ENCODE measurements at places on chromosomes 1 and 21. TPM values are rescaled to one million over a fixed set of nuclear protein-coding genes. Genes with fewer than 3 reads are reported as not detected.
A peak's percentile ranks its signal among the peaks of the same experiment; 100 is the strongest.

- no peak for DNase-seq
These were observed 34.0 kb upstream of the ADGRL4 start for GRCh38 chr1:79040424-79041082.

- no peak for DNase-seq
These were observed 1.1 kb upstream of the ADIPOR1 start for GRCh38 chr1:202959276-202959620.

DNA sequence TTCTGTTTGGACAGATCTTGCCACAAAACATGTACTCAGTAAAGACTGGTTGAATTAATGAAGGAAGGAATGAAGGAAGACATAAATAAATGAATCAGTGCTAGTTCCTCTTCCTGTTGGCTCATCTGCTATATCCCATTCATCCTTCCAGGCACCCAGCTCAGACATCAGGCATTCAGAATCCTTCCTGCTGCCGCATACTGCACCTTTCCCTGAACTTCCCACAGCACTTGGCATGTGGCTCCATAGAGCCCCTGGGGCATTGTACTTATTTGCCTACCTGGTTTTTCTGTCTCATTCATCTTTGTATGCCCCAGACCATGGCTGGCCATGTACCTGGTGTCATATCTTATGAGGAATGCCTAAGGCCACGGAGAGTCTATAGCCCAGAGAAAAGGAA is 34.4 kb upstream of the ZNF648 start:
- no peak for DNase-seq

DNA sequence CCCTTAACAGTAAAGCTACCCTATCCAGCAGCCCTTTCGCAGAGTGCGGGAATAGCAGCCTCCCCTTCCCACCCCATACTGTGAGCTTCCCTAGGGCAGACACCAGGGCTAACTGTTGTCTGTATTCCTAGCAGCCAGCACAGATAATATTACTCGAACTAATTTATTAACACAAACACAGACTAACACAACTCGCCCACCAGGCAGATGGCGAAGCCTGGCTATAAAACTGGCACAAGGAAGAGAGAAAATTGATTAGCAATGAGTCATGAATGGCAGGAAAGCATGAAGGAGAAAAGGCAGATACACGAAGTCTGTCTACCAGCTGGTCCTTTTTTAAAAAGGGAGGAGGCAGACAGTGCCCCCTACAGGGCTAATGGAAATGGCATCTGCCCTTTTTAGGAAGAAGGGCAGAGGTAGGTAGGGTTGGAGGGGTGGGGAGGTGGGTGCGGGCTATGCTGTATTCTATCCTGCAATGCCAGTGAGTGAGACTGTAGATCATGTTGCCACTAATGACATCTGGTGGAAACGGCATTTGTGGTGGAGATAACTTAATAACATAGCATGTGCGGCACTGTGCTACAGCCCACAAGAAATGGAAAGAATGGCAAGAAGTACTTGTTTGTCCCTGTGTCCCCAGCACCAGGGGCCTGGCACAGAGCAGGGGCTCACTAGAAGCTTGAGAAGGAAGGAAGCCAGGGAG is 30.6 kb upstream of the CTPS1 start:
- no peak for DNase-seq

GRCh38 chr1:208137193-208137592 is 107.0 kb downstream of the PLXNA2 start:
- DNase-seq = no peak

- no peak for DNase-seq
These were observed 483.9 kb downstream of the DISC1 start for GRCh38 chr1:232110281-232111090.

GRCh38 chr1:41046347-41046775 is 24.8 kb upstream of the SLFNL1 start:
- DNase-seq = no peak

- DNase-seq = no peak
These were observed 27.6 kb upstream of the POGK start for GRCh38 chr1:166811691-166812090.

DNA sequence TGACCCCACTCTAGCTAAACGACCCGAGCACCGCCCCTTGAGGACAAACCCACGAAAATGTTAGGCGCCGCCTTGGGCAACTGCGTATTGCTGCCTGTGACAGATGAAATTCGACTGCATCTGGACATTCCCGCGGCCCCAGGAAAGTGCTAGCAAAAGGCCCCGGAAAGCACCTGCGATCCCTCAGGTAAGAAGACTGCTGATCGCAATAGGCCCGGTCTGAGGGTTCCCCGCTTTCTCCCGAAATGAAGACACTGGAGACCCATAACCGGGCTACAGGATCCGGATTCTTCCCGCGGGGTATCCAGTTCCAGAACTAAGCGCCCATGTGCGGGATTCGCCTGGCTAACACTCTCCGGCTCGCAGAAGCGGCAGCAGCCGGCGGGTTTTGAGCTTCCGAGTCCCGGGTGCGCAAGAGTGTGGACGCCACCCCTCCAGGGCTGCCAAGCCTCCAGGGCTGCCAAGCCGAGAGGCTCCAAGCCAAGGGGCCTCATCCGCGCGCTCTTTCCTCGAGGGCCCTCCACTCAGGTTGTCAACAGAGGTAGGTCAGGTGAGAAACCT is 157.9 kb upstream of the NBPF11 start:
- DNase-seq = no peak

DNA sequence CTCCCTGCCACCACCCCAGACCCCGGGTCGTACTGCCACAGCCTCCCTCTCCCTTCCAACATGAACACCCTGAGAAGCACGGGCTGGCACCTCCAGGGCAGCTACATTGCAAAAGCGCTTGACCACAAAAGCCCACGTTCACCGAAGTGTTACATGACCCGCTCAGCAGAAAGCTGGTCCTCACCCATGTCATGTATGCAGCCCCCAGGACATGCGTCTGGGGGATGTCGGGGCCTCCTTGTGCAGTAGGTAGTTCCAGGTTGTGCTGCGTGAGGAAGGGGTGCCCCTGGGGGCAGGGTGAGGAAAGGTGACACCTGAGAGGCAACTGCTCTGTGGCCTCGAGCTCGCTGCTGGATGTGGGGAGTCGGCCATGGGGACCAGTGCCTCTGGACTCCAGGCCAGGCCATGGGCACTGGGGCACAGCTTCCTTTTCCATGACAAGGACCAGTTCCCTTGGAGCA is 102.0 kb upstream of the C1orf174 start:
- peak; percentile 29 for DNase-seq

DNA sequence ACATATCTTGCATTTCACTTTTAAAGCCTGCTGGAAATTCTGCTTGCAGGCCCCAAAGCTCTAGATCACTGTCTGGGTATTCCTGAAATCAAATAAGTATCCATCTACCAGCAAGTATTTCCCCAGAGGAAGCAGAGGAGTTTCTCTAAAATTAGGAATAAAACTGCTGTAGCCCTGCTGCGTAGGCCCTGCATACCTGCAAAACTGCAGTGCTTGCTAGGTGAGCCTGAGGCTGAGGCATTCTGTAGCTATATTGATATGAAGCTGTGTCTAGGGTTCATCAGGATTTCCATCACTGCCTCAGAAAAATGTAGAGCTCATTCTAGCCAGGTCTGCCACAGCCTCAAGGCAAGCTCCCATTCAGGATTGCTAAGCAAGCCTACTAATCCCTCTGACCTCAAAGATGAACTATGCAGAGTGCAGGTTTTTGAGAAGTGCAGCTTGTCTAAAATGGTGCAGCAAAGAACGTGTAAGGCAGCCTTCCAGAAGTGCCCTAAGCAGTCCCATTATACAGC is 28.7 kb downstream of the NPHS2 start:
- no peak for DNase-seq

ZNF326 gene
- 47.6 TPM for total RNA-seq

RGS13 gene
- 11.9 TPM for total RNA-seq

SLC2A1 gene
- 33.5 TPM for total RNA-seq

PRKCZ gene
- 51.2 TPM for total RNA-seq

CFHR1 gene
- total RNA-seq = not detected

TEDDM1 gene
- not detected for total RNA-seq

DDOST gene
- 145 TPM for total RNA-seq

All from Peyer's patch (tissue), 4 donors.